ENCODE measurements at places on chromosomes 16 and 17.

DNA sequence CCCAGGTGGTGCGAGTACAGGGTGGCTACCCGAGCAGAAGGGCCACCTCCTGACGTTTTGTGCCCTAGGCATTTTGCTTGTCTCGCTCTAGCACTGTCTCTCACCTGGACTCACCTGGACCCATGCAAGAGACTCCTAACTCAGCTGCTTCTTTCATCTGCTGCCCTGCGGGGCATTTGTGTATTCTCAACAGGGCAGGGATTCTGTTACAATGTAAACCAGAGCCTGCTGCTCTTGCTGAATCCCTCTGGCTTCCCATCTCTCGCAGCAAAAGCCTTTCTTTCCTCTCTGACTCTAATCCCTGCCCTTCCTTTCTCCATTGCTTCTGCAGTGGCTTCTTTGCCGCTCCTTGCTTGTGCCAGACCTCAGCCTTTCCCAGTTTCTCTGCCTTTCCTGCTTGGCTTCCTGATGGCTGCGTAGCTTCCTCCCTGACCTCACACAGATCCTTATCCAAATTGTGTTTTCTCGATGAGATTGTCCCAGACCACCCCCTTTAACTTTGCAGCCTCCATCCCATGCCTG, 10.2 kb downstream of the ARSG start:
- H3K4me1 ChIP-seq, result peaks cover 37% of the 10 kb centered on the region
- DNase-seq, result no peak
- H3K27me3 ChIP-seq, result no peaks in the 10 kb centered on the region

DNA sequence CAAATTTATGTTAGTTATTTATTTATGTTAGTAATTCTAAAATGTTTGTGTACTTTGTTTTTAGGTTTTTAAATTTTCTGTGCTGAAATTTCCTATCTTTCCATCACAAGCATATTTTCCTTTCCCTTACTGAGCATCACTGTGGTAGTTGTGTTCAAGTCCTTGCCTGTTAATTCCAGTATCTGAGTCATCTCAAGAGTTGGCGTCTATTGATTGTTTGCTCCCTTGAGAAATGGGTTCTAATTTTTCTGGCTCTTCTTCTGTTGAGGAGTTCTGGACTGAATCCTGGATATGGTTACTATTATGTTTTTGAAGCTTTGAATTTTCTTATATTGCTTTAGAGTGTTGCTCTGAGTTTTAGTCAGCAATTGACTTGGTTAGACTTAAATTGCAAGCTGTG, 56.3 kb downstream of the GAN start:
- H3K4me1 ChIP-seq, result no peaks in the 10 kb centered on the region
- H3K4me3 ChIP-seq, result no peak overlapping the region
- H3K36me3 ChIP-seq, result peaks cover 44% of the 10 kb centered on the region
- H3K27me3 ChIP-seq, result no peaks in the 10 kb centered on the region
- DNase-seq, result no peak
- no peak overlapping the region for H3K27ac ChIP-seq

DNA sequence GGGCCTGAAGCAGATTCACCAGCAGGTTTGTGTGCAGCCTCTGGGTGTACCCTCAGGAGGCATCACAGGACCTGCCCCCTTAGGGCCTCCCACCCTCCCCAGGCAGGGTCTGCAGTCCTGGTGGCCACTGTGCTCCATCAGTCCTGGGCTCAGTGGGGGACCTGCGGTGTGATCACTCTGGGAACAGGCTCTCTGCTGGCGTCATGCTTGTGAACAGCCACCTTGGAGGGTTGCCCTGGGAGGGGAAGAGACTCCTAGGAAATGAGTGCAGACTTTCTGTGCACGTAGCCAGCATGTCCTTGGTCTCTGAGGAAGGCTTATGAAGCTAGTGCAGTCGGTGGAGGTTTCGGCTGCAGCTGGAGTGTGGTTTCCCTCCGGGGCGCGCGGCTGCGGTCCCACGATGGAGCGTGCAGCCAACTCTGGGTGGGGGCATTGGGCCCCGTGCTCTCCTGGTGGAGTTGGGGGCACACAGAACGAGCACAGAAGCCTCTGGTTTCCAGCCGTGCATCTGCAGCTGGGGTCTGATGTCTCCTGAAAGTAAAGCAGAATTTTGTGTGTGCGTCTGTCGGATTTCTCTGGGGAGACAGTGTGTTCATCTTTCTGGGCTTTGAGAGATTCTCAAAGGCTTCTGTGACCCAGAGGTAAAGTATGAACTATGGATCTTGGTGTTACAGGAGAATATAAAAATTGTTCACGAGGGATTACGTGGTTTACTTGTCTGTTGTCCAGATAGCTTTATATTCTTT, 68.1 kb upstream of the ZNF750 start:
- no peaks in the 10 kb centered on the region for H3K27me3 ChIP-seq
- H3K4me3 ChIP-seq, result no peak overlapping the region
- H3K36me3 ChIP-seq, result peaks cover 62% of the 10 kb centered on the region

DNA sequence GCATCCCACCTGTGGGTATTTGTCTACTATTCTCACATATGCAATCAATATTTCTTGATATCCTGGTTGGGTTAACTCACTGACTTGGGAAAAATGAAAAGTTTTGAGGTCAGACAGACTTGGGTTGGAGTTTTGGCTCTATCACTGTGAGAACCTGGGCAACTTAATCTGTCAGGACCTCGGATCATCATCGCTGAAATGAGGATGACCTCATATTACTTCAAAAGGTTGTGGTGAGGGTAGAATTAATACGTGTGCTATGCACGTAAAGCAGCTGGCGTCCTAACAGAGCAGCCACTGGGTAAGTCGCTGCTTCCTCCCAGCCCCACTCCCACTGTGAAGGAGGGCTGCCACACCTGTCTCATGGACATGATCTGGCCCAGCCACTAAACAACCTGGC, 57.3 kb downstream of the COG7 start:
- peaks cover 79% of the 10 kb centered on the region for H3K36me3 ChIP-seq
- no peak for DNase-seq
- H3K4me3 ChIP-seq, result no peak overlapping the region
- H3K27me3 ChIP-seq, result no peaks in the 10 kb centered on the region

DNA sequence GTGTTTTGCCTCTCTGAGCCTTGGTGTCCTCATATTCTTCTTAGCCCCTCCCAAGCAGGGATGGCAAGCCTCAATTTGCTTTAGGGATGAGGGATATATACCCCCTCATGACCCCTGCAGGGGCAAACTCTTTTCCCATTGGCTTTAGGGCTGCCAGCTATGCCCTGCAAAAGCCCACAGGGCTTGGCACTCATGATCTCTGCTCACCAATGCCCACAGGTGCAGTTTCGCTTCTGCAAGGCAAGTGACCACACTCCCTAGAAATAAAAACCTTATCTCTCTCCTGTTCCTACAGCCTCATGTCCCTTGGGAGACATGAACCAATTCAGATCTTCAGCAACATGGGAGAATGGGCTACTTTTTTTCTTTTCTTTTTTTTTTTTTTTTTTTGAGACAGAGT, 8.8 kb downstream of the BEAN1 start:
- no peak overlapping the region for H3K4me3 ChIP-seq
- peaks cover 5% of the 10 kb centered on the region for H3K27me3 ChIP-seq
- no peak overlapping the region for H3K27ac ChIP-seq
- no peak for DNase-seq
- no peaks in the 10 kb centered on the region for H3K4me1 ChIP-seq

GRCh38 chr16:57616876-57617275, 11.6 kb upstream of the ADGRG1 start:
- no peak for DNase-seq
- H3K4me3 ChIP-seq, result no peak overlapping the region
- peaks cover 3% of the 10 kb centered on the region for H3K4me1 ChIP-seq

DNA sequence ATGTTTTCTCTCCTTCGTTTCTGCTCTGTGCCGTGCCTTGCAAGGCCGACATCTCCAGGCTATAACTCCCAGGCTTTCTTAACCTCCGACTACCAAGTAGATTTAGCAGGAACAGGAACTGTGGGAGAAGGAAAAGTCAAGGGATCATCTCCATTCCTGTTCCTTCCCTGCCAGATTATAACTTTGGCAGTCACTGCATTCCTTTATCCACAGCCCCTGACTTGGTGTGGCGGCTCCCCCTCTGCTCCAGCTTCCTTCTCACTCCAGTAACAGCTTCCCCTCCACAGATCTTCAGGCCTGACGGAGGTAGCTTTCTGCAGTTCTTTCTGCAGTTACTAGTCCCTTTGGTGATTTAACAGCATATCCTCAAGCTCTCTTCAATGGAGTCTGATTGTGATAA, 234.6 kb upstream of the MON1B start:
- no peak overlapping the region for H3K4me3 ChIP-seq
- no peaks in the 10 kb centered on the region for H3K4me1 ChIP-seq
- H3K27ac ChIP-seq, result no peak overlapping the region
- H3K27me3 ChIP-seq, result no peaks in the 10 kb centered on the region
- no peak for DNase-seq
